ENCODE measurements at places on chromosomes 2 and 18. TPM values are rescaled to one million over a fixed set of nuclear protein-coding genes. Genes with fewer than 3 reads are reported as not detected.

The CCBE1 gene
- total RNA-seq: 2.3 TPM

The ATP6V1C2 gene
- total RNA-seq: 0.08 TPM

The HOXD1 gene
- total RNA-seq: not detected

The RUFY4 gene
- total RNA-seq: 0.05 TPM

The CCDC68 gene
- total RNA-seq: 14.6 TPM

The GULP1 gene
- total RNA-seq: 6.9 TPM

The RGPD4 gene
- not detected for total RNA-seq

The IHH gene
- total RNA-seq: 0.75 TPM

The SCG2 gene
- total RNA-seq: not detected

The CFAP65 gene
- not detected for total RNA-seq

The TFCP2L1 gene
- total RNA-seq: 0.67 TPM

The KIAA2012 gene
- total RNA-seq: 0.50 TPM

The BOLA3 gene
- total RNA-seq: 9.5 TPM

The RESP18 gene
- not detected for total RNA-seq

The KCNG2 gene
- 0.08 TPM for total RNA-seq
